ENCODE measurements at places on chromosomes 1 and 21. TPM values are rescaled to one million over a fixed set of nuclear protein-coding genes. Genes with fewer than 3 reads are reported as not detected.
A peak's percentile ranks its signal among the peaks of the same experiment; 100 is the strongest.

DNA sequence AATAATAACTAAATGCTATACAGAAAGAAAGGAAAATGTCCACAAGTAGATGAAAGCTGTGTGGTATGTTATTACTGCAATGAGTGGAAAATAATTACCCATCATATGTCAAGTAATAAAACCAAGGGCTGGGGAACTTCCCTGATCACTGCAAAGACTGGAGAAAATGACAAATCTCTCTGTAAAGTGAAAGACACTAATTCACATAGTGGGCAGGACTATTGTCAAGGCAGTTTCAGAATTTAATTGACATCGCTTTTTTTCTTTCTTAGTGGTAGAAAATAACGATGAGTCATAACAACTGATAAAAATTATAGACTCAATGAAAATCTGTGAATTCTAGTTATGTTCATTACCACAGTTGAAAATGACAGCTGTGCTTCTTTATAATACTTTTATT is 153.7 kb upstream of the ST6GALNAC5 start:
- DNase-seq = no peak

DNA sequence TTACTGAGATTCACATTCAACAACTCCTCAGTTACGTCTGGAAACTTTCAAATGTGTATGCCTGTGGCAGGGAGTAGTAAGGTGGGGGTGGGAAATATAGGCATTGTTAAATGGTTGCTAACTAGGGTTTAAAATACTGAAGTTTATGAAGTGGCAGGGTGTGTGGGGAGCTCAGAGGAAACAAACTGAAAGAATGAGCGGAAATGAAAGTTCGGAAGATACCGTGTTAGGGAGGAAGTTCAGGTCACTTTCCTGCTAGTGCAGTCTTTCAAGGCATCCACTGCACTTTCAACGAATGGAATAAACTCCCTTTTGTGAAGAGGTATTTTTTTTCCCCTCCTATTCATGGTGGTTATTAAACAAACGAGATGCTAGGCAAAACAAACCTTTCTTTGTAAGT is 19.7 kb downstream of the SYNJ1 start:
- DNase-seq = no peak

DNA sequence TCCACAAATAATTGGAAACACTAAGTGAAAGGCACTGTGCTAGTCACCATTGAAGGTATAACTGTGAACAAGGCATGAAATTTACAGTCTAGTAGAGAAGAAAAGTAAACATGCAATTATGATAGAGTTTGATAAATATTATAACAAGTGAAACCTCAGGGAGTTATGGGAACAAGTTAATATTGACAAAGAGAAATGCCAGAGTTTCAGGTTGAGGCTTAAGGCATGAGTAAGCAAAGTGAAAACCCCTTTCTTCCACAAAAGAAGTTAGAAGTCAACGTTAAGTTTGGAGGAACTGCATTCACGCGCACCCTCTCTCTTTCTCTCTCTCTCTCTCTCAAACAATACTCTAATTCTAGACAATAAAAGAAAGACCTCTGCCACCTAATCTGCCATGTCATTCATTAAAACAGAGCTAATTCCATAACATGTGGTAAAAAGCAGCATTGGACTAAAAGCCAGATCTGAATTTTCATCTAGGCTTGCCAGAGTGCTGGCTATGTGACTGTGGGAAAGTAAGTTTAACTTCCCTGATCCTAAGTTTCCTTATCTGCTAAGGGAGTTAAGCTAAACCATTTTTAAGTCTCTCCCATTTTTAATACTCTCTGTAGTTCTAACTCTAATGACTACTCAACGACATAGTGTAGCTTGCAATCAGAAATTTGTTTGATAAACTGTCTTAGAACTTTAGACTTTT is 22.0 kb downstream of the SLC44A5 start:
- no peak for DNase-seq

DNA sequence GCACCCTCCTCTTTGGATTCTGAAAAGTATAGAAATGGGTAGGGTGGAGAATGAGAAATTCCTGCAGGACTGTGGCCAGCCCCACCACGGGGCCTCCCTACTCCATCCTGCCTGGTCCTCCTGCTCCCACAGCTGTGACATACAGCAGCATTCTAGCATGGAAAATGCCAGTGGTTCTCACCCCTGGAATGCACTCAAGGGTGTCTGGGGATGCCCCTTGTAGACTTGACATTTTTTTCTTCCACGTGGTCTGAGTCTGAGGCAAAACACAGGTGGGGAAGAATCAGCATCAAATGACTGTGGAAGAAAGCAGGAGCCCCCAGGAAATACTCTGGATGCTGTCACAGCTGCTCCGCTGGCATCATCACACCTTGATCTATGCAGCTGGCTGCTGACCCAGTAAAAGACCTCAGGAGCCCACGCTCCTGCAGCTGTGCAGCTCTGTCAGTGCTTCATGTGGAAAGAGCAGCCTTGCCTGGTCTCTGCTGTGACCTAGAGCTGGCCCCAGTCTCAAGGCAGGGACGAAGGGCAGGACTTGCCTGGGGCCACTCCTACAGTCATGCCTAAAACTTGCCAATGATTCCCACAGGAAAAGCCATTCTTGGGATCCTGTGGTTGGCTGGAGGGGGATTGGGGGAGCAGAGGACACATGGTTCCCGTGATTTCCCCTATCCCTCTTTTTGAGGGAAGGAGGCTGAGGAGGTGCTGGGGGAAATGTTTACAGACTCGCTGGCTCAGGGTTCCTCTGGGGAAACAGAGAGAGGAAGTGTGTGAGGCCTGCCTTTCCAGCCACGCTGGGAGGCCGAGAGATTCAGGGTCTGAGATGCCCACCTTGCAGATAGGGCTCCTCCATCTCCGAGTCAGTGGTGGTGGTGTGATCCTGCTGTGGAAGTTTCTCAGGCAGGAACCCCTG is 10.8 kb upstream of the A3GALT2 start:
- no peak for DNase-seq

DNA sequence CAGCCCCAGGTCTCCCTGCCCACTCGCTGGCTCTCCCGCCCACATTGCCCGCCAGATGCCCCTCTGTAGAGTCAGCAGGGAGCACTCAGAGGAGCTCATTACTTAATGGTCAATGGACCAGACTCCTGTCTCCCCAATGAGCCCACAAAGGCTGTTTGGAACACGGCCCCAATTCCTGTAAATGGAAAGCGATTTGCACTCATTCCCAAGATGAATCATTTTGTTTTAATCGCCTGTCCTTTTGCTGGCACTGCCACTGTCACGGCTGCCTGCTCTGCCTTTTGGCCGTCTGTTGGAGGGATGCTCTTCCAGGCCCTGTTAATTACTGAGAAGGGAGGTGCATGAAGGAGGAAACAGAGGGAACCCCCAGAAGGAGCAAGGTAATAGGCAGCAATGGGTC is 44.8 kb upstream of the ATP2B4 start:
- peak; percentile 76 for DNase-seq

GRCh38 chr1:225480825-225481434 is 53.1 kb upstream of the LBR start:
- DNase-seq = no peak

- no peak for DNase-seq
These were observed 66.0 kb downstream of the BCAR3 start for GRCh38 chr1:93615582-93616150.

- no peak for DNase-seq
These were observed 904 bp upstream of the RPL22 start for GRCh38 chr1:6200188-6200809.

GRCh38 chr1:199979071-199979470 is 48.4 kb upstream of the NR5A2 start:
- no peak for DNase-seq

- no peak for DNase-seq
These were observed 1.9 kb downstream of the MEX3A start for GRCh38 chr1:156080241-156080862.

GRCh38 chr1:26288311-26288941 is 8.5 kb downstream of the SH3BGRL3 start:
- no peak for DNase-seq

DNA sequence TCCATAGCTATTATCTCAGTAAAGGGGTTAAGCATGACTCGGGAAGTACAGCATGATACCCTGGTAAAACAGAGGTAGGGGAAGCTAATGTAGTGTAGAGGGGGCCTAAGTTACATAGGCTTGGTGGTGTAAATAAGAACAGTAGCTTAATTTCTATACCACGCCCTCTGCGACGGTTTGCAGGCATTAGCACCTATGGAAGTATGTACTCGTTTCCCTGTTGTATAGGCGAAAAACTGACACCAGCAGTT is 470 bp upstream of the NAXE start:
- DNase-seq = no peak

The AZIN2 gene
- 8.7 TPM for total RNA-seq

The RSPH1 gene
- 2.4 TPM for total RNA-seq

GRCh38 chr1:21592086-21592865 is 76.9 kb downstream of the RAP1GAP start:
- DNase-seq = peak; percentile 88

- DNase-seq = no peak
These were observed 31.0 kb downstream of the KANK4 start for GRCh38 chr1:62288224-62288623.

GRCh38 chr1:226202246-226202645 is 15.7 kb upstream of the ACBD3 start:
- no peak for DNase-seq

The RIPPLY3 gene
- total RNA-seq = 0.73 TPM

DNA sequence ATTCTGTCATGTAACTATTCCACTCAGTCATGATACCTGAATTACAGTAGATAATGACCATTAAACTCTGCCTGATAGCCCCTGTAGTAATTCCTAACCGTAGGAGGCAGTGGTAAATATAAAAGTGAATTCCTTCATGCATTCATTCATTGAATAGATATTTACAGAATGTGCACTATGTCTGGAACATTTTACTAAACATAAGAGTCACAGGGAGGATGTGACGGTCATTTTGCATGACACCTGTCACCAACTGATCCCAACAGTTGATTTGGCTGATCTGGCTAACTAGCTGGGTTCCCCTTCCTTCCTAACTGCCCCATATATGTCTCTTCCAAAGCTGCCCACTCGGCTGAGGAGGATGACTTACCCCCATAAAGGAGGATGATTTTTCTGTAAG is 2.2 kb upstream of the RNPC3 start:
- no peak for DNase-seq

The TMEM79 gene
- 1.7 TPM for total RNA-seq
